Stimulated activated CD4-positive, alpha-beta T cell treated with anti-CD3 and anti-CD28 coated beads, Interleukin-1b, Interleukin-23, amount 100 ng/mL, for 1 hour (primary cell): ENCODE measurements at places on chromosomes 3 and 15.

DNA sequence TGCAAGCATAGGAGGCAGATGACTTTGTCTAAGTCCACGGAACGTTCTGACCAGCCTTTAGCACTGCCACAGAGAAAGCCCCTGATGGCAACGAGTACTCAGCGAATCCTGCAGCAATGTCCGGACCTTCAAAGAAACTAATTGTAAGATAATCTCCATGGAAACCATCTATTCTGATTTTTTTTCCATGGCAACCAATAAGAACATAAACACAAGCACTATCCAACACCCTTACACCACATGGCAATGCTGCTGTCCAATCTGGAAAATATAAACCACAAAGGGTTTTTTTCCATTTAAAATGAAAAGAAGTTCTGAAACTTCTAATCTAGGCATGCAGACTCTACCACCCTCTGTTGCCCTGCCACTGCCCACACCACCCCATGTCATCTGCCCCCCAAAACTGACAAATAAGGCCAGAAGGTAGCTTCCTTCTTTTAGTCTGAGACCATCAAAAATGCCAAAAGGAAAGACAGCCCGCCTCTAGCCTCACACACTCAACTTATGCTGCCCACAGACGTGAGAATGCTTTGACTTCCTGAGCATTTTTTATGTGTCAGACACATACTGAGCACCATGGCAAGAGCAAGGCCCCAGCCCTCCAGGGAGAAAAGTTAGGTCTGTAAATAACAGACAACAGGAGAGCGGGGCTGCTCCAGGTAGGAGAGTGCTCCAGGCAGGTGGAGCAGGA, 44.5 kb downstream of the POC1A start:
- DNase-seq, result no peak

DNA sequence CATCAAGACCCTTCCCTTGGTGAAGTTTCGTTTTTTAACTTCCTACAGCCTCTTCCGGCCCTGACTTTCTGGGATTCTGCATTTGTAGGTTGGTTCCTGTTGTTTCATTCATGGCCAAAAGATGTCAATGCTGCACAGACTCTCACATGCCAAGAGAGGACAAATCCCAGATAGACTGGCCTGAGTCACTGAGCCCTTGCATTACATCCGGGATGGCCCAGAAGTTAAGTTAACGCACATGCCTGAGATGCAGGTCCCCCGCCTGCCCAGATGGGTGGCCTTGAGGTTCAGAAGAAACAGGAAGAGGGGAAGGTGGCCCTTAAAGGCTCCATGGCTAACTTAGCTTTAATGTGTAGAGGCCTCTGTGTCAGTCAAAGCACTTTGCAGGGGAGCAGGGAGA, 51.6 kb upstream of the SRGAP3 start:
- no peak for DNase-seq

DNA sequence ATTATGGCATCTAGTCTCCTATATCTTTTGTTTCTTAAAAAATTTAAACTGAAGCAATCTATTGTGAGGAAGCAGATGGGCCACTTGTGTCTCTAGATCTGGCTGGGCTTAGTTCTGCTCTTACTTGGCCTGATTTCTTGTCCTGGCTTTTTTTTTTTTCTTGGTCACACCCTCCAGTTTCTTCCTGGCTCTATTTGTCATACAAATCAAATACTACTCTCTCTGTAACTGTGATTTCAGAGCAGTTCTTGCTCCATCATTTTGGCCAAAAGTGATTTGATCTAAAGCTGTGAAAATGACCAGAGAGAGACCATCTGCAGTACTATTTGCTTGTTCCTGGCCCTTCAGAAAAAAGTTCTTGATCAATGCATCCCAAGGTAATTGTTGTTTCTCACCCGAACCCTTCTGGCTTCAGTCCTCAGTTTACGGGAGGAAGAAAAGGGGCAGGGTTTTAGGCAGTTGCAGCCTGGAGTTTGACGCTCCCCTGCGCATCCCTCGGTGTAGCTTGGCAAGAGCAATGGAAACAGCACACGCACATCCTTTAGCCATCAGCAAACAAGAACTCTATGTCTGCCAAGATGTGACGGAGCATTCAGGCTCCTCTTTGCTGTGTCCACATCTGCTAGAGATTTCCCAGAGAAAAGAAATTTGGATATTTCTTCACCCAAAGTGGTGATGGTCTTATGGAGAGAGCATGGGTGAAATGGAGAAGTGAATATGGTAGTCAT, 31.6 kb downstream of the CHST2 start:
- DNase-seq, result no peak

GRCh38 chr3:4394048-4394447, 73.0 kb downstream of the SUMF1 start:
- DNase-seq, result no peak

- DNase-seq, result no peak
These were observed 235.5 kb upstream of the THRB start for GRCh38 chr3:24730173-24730572.

- no peak for DNase-seq
These were observed 247.2 kb downstream of the PTPRG start for GRCh38 chr3:61808526-61808925.

GRCh38 chr3:182212479-182213076, 500.9 kb downstream of the SOX2 start:
- no peak for DNase-seq

GRCh38 chr15:29867241-29868000, 45.2 kb upstream of the TJP1 start:
- no peak for DNase-seq

- DNase-seq, result no peak
These were observed 161.2 kb downstream of the SOX2 start for GRCh38 chr3:181872887-181873286.

DNA sequence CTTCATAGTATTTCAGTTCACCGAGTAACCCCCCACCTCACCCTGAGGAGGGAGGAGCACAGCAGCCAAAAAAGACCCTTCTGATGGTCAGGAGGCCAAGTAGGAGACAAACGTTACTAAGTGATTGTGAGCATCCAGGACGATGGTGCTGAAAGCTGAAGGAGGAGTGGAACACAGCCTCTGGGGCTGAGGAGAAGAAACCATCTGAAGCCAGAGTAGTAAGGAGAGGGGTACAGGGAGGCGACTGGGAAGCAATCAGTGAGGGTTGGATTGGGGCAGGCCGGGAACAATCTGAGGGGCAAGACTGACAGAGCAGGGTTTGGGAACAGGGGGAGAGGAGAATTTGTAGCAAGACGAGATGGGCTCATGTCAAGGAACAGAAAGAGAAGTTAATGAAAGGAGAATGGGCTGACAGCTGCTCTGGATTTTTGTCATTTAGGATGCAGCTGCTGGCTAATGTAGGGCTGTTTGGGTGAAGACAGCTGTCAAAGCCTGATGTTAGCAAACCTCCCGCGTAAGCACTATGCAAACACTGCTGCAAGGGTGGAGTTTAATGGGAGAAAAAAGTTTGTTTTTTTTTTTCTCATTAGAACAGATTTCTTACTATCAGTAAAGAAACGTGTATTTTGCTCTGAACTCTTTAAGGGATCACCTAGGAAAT, 622.2 kb downstream of the EDEM1 start:
- no peak for DNase-seq

- no peak for DNase-seq
These were observed 88.7 kb downstream of the ANKRD28 start for GRCh38 chr3:15708882-15709677.

DNA sequence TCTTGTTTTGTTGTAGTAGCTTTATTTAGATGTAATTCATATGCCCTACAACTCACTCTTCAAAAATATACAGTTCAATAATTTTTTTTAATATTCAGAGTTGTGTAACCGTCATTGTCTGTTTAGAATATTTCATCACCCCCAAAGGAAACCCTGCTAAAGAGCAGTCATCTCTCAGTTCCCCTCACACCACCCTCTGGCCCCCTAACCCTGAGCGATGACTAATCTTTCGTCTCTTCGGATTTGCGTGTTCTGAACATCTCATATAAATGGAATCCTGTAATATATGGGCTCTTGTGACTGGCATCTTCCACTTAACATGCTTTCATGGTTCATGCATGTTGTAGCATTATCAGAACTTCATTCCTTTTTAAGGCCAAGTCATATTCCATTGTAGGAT, 183.8 kb downstream of the ATG7 start:
- DNase-seq, result no peak

DNA sequence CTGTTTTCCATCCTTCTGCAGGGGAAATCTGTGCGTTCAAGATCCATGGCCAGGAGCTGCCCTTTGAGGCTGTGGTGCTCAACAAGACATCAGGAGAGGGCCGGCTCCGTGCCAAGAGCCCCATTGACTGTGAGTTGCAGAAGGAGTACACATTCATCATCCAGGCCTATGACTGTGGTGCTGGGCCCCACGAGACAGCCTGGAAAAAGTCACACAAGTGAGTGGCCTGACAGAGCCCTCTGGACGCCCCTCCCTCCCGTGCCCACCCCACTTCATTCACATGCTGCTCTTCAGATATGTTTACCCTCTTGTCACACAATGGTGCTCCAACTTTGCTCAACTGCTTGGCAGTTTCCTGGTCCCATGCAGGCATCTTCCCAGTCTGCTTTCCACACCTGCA, 274.3 kb upstream of the TRIM42 start:
- no peak for DNase-seq

DNA sequence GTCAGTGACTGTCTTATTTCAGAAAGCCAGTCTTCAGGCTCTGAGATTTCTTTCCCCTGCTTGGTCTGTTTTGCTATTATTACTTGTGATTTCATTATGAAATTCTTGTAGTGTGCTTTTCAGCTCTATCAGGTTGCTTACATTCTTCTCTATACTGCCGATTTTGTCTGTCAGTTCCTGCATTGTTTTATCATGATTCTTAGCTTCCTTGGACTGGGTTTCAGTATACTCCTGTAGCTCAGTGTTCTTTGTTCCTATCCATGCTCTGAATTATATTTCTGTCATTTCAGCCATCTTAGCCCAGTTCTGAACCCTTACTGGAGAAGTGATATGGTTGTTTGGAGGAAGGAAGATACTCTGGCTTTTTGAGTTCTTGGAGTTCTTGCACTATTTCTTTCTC, 40.5 kb downstream of the CEP63 start:
- no peak for DNase-seq

DNA sequence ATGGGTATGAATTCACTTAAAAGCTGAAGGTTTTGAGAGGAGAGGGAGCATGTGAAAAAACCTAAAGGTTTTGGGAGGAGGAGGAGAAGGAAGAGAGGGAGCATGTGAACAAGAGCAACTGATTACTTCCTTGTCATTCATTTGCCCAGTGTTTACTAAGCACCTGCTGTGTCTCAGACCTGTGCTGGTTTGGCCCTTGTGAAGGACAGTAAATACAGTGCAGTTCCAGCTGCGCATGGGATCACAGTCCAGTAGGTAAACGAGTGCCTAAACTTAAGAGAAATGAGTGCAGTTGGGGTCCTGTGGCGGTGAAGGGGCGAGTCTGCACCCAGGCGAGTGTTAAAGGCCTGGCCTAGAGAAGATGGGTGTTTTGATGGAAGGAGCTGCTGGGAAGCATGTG, 38.6 kb downstream of the IGF1R start:
- no peak for DNase-seq

GRCh38 chr3:131835906-131836305, 198.9 kb downstream of the CPNE4 start:
- DNase-seq, result no peak

- DNase-seq, result no peak
These were observed 848 bp downstream of the NCEH1 start for GRCh38 chr3:172709774-172710663.

DNA sequence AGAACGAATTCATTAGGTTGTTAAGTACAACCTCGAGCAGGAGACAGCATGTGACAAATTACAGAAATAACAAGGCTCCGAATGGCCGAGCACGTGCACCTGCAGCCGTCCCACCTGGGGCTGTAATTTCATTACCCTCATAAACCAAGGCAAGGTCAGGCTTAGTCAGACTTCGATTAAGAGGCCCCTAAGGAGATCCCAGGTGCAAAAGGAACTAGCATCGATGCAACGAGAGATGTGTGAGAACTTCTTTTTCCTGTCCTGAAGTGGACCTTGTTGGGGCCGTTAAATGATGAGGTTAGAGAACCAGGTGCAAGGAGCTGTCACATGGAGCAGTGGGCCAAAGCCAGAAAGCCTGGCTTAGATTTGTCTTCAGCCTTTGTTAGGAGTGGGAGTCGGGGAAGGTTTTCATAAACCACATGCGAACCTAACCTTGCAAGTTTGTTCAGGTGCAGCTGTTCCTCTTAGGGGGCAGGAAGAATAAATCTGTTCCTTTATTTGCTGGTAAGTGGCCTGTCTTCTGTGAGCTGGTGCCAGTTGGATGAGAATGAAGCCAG, 559.9 kb upstream of the MCTP2 start:
- no peak for DNase-seq

DNA sequence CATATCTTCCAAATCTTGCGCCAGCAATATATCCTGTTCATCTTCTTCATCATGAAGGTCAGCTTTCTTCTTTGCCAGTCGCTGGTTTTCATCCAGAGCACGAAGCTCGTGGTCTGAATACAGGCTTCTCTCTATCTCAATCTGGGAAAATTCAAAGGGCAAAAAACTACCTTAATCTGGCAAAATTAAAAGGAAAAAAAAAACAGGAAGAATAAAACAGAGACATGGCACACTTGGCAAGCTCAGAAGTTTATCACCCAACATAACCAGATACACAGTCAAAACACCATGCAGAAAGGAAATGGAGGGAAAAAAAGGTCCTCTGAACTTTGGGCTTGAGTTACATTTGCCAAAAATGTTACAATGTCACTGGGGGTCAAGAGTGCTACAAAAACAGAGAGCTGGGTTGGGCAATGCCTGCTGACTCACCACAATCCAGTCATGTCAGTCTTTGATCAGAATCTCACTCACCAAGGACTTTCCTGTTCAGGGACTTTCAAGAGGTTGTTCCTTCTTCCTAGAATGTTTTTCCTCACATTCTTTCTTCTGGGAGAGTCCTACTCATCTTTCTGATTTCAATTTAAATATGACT, 1.5 kb downstream of the MRPL46 start:
- DNase-seq, result no peak

DNA sequence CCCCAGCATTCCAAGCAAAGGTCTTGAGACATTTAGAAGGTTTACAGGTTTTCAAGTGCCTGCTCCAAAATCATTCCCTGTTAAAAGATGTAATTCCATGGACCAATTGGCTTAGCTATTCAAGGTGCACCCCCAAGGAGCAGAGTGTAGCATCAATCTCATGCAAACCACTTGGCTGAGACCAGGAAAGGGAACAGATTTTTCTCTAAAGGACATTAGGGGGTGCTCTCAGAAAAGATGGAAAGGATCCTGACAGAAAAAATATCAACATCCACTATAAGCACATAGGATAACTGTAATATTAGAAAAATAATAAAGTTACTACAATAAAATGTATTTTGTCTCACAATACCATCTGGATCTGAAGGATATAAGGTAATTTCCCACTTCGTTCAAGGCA, 328.0 kb upstream of the CDIN1 start:
- DNase-seq, result no peak

GRCh38 chr15:74055804-74056203, 26.5 kb downstream of the GOLGA6A start:
- DNase-seq, result no peak

DNA sequence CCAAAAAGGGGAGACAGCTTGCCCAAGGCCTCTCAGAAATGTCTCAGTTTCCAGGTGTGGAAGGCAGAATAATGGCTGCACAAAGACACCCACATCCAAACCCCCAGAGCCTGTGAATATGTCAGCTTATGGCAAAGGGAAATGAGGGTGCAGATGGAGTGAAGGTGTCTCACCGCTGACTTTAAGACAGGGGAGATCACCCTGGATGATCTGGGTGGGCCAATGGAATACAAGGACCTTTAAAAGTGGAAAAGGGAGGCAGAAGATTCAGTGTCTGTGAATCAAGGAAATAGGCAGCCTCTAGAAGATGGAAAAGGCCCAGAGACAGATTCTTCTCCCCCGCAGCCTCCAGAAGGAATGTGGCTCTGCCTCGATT, 48.8 kb upstream of the ATP2B2 start:
- DNase-seq, result no peak
